GM12892 (cell line): ENCODE measurements at places on chromosomes 2 and 18.

GRCh38 chr2:122739732-122740593 is 984.5 kb downstream of the TSN start:
- DNase-seq: no peak

DNA sequence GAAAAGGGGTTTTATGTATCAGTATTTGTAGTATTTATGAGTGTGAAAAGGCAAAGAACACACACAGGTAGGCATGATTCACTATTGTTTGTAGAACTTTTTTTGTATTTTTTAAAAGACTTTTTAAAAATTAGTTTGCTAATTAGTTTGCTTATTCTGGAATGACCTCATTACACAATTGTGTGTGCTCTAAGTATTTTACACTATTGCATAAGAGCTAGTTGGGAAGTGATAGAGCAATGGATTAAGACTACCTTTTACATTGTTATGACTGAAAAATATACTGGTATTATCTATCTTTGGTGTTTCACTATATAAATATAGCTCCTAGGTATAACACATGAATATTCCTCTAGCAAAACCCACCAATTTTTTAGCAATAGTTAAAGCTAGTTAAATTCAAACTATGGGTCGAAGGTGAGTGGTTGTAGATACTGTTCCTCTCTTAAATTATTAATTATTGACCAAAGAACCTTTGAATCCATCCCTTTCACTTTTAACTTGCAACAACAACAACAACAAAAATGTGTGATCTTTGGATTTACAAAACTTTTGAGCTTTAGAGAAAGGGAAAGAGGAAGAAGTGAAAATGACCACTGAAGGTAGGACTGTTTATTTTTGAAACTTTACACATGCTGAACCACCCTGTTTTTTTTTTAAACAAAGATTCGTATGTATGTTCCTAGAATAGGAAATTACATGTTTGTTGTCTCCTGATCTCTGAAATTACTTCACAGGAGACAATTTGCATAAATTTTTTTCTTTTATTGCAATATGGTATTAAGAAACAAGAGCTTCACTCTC is 18.7 kb downstream of the ITPRID2 start:
- no peak for DNase-seq

DNA sequence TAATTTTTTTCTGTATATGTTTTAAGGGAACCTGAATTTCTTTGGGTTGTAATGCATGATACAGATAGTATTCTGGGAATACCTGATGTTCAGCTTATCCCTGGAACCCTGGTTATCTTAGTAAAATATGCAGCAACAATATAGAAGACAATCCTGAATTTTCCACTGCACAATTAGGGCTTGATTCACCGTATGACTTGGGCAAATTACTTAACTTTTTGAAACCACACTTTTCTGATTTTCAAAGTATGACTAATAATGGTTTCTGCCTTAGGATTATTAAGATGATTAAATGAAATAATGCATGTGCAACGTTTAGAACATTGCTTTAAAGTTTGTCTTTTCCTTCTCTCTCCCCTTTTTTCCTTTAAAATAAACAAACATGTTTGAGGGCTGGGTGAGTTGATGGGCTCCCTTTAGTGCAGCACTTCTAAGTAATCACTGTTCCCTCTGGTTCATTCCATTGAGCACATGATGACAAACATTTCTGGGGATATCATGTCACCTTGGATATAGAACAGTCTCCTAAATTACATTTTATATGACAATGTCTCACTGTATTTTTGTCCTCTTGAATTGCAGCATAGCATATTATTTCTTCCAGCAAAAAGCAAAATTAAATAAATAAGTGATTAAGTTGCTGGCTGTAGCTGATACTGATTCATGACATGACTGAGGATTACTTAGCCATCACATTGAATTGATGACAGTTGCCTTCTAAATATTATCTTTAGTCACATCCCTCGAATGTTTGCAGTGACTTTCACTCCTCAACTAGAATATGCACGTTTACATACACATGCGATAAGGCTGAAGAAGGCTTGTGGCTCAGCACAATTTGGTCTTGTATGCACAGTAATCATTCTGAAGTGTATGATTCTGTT is 254.5 kb downstream of the NEDD4L start:
- no peak for DNase-seq

DNA sequence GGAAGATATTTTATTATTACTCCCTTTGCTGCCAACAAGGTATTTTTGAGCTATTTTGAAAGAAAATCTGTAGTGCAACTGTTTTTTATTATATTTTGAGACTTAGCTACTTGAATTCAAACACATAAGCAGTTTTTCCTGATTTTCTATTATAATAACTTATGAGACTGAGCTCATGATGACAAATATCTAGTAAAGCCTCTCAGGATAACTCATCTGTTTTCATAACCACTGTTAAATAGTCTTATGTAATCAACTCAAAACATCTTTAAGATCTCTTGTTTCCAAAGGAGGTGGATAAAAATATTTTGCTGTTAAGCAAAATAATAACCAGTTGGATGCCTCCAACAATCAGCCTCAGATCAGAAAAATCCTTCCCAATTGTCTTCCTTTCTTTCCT is 21.9 kb upstream of the PPP1CB start:
- DNase-seq: no peak

- no peak for DNase-seq
These were observed 1.0 kb downstream of the PLEKHB2 start for GRCh38 chr2:131105950-131106801.

DNA sequence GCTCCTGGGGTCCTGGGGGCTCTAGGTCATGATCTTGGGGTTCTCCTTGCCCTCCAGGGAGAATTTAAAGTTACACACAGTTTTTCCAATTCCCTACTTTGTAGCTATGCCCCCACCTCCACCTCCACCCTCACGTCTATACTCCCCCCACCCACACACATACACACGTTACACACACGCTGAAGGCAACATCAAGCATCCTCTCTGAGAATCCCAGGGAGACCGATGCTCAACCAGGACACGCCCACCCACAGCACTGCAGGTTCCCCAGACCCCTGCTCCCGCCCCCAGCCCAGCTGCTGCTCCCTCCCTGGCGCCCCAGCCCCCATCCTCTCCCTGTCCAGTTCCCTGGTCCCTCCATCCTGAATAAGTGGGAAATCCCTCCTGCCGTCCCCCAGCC is 6.4 kb upstream of the TNS1 start:
- no peak for DNase-seq

- DNase-seq: no peak
These were observed 6.0 kb upstream of the GPR55 start for GRCh38 chr2:230930928-230931555.

GRCh38 chr2:71552861-71553301 is 99.5 kb downstream of the DYSF start:
- DNase-seq: no peak

DNA sequence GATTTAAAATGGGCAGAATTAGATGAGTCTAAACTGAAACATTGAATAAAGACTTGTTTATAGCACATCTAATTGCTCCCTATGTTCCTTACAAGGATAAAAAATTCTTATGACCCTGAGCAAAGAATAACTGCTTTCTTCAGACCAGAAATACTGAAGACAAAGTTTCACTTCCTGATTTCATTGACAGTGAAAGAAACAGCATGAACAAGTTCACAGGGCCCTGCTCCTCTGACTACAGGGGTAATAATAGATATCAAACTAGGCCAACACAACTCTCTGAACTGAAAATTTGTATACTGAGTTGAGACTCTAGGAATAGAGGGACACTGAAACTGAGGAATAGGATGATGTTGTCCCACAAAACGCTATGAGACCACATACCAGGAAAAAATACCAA is 1383.3 kb upstream of the CDH2 start:
- DNase-seq: no peak

DNA sequence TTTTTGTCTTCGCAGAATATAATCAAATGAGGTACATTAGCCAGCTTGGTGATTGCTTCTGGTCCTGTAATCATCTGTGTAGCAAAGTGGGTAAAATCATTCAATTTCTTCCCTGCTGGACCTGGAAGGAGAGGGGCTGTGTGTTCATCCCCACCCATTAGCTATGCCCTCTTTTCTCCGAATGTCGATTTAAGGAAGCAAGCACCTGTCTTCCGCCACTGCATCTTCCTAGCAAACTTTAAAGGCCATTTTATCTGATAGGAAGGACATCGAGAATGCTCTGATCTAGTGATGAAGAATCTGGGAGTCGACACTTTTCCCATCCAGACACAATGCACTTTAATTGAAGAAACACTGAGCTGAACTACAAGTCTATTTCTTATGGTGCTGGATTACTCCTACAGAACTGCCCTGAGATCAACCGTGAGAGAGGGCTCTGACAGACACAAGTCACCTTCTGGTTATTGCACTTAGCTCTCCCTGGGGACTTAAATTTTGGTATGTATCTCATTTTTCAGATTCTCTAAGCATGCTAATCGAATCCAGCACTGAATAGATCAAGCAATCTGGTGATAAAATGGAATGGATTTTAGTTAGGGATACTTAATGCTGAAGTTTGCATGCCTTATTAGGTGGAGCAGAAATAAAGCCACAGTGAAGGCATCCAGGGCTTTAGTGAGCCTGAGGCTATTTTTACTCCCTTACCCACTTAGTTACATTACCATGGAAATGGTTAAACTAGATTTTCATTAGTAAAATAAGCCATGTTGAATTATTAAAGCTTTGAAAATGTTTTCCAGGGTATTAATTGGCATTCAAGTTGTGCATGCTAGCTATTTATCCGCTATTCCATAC is 1.3 kb downstream of the NYAP2 start:
- no peak for DNase-seq

- DNase-seq: no peak
These were observed 27.8 kb upstream of the REL start for GRCh38 chr2:60853531-60853930.

DNA sequence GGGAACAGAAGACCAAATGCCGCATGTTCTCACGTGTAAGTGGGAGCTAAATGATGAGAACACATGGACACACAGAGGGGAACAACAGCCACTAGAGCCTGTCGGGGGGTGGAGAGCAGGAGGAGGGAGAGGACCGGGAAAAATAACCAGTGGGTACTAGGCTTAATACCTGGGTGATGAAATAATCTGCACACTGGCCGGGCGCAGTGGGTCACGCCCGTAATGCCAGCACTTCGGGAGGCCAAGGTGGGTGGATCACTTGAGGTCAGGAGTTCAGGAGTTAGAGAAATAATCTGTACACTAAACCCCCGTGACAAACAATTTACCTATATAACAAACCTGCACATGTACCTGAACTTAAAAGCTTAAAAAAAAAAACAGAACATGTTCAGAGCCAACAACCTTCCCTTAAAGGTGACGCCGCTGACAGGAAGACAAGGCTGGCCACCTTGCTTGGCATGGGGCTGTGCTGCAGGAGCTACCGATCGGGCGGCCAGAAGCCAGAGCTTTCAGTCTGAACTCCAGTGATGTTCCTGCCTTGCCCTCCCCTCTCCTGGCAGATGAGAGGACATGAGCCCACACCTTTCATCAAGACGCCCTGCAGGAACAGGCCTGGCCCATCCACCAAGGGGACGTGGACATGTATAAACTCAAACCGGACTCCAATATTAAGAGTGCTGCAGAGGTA is 11.2 kb downstream of the SLC66A2 start:
- no peak for DNase-seq

GRCh38 chr2:176777262-176777661 is 435.3 kb upstream of the HNRNPA3 start:
- no peak for DNase-seq

GRCh38 chr2:237563816-237564215 is 2.6 kb upstream of the PRLH start:
- DNase-seq: no peak

GRCh38 chr2:157194844-157195243 is 62.7 kb upstream of the GALNT5 start:
- no peak for DNase-seq

DNA sequence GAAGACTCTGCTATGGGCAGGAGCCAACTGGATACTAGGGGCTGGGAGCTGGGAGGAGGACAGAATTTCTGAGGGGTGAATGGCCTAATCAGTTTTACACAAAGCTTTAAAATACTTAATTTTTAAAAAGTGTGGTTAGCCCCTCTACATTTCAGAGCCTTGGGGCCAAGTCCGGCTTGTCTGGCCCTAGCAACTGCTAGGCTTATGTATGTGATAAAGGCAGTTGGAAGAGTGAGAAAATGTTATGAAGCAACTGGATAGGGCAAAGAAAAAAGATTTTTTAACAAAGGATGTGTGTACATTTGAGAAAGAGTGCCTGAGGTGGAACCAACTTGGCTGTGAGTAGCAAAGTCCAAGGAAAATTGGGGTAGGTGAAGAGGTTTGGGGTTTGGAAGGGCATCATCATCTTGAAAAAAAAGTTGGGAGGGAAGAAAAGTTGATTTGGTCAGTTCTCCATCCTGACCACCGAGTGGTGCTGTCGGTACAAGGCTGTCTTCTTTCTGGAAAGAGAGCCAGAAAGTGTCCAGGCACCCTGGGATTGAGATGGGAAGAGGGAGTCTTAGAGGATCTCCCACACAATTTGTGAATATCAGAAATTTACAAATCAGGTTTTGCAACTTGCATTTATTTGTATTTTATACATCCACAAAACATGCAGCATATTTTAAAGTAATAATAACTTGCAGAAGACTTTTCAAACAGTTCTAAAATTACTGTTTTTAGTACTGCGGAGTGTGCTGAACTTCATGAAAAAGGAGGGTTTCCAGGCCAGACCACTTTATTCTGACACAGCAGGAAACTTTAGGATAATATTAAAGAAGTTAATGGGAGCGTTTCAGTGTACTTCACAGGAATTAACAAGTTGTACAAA is 10.5 kb upstream of the CDK15 start:
- peak; percentile 13 for DNase-seq

DNA sequence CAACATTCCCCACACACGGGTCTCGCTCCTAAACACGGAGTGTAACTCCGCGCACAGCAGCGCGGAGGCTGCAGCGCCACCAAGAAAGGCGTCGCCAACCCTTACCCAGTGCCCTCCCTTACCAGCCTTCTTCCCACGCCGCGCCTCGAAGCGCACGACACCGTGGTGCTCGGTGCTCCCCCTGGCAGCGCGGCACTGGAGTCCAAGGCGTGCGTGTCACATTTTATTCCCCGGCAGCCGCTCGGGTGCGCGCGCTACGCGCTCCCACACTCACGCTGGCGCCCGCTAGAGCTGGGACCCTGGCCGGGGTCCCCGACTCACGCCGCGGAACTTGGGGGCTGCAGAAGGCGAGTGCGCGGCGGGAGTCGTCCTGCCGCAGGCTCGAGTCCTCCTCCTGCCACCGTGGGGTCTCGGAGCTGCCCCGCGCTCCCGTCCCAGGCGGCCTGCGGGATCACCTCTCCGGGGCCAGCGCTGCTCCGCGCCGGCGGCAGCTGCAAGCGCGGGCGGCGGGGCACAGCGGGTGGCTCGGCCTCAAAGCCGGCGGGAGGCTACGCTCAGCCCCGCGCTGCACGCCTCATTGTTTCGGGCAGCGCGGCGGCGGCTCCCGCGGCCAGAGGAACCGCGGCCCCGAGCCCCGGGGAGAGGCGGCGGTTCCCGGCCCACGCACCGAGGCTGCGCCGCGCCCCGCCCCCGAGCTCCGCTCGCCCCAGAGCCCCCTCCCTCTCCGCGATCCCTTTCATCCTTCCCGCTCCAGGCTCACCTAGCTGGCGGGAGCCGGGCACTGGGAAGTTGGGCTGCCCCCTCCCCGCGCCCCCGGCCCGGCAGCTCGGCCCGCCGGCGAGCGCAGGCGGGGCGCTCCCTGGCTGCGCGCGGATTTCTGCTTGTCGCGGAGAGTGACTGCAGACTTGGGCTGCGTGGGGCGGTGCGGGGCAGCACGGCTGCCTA is at the start of gene ST6GAL2:
Gene ST6GAL2 (minus strand): TSS at position 197 of the 945 bp plus-strand sequence. CDS start 42,190 bp downstream, outside the sequence.
- DNase-seq: no peak
